ENCODE measurements at places on chromosomes 2 and 18.

GRCh38 chr18:76371301-76372203 is 123.5 kb downstream of the ZNF516 start:
- no peak for DNase-seq

- DNase-seq, result no peak
These were observed 17.3 kb downstream of the ZBTB7C start for GRCh38 chr18:48391868-48392267.

GRCh38 chr2:157024129-157024528 is 233.4 kb upstream of the GALNT5 start:
- no peak for DNase-seq

GRCh38 chr18:66124394-66124793 is 373.6 kb downstream of the CDH7 start:
- no peak for DNase-seq

GRCh38 chr2:118667348-118667747 is 180.1 kb downstream of the EN1 start:
- no peak for DNase-seq

DNA sequence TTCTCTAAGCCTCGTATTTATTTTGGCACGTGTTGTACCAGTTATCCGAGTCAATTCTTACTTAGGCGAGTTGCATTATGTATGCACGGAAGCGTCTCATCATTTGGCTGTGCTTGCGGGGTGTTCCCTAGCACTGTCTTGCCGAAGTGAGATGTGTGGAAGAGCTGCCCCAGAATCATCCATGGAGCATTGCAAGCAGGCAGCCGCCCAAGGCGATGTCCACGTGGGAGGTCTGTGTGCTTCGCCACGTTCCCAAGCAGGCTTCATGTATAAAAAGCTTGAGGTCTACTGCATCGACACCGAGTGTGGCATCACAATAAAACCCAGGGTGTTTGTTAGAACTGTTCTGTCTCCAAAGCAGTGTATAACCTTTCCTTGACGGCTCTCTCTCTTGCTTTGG is 849.9 kb downstream of the DCDC2C start:
- no peak for DNase-seq

DNA sequence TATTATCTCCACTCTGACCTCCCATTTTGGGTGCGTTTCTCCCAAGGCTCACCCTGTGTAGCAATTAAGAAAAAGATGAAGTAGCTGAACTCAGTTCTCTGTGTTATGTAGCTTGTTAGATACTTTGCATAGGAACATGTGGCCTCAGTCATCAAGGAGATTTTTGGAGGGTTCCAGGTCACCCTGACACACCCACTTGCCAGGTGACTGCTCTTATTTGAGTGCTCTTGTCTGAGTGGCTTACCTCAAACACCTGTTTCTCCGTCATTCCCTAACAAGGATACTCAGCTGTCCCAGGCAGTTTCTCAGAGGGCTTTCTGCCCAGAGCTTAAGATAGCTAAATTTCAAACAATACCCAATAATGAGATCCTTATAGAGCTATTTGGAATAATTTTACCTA is 577.2 kb upstream of the HNMT start:
- no peak for DNase-seq

DNA sequence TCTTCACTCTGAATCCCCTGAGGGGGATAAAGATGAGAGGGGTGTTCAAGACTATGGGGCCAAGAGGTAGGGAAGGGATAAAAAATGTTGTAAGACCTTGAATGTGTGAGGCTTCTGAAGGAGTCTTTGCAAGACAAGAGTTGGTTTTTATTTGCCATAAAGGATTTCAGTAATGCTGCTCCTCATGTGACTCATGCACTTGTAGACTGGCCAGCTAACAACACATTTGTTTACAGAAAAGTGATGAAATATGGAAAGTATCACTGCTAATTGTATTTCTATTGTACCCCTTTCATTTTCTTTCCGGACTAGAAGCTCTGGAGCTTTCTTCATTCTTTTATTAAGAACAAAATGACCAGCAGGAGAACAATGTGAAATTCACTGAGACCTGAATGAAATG is 782.1 kb downstream of the EPHA4 start:
- no peak for DNase-seq

- DNase-seq, result no peak
These were observed 56.3 kb downstream of the SLC25A12 start for GRCh38 chr2:171837736-171838135.

- DNase-seq, result no peak
These were observed 561.9 kb downstream of the ARHGAP15 start for GRCh38 chr2:143691121-143691520.

DNA sequence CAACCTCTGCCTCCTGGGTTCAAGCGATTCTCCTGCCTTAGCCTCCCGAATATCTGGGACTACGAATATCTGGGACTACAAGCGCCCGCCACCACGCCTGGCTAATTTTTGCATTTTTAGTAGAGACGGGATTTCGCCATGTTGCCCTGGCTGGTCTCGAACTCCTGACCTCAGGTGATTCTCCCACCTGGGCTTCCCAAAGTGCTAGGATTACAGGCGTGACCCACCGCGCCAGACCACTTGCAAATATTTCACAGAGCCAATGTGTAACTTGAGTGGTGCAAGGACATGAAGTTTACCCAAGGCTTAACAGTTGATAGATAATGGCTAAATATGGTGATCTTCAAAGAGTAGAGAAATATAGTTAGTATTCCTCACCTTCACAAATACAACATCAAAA is 14.1 kb upstream of the MTIF2 start:
- DNase-seq, result no peak

- no peak for DNase-seq
These were observed 26.4 kb downstream of the KCNIP3 start for GRCh38 chr2:95323347-95324155.

DNA sequence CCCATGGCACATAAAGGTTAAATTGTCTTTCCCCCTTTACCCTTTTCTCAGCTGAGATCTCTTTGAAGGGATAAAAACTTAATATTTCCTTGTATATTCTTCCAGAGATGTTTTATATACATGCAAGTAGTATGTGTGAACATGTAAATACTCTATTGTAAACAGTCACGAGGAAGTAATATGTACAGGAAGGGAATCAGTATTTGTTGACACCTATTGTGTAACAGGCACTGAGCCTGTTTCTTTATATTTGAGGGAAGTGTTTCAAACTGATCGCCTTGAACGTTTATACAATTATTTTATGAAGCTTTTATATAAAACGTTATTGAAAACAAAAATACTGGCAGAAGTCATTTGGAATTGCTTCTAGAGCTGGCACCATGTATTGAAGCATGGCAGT is 13.2 kb downstream of the RALBP1 start:
- no peak for DNase-seq
